ELF-1 (cell line): ENCODE measurements at places on chromosomes 3 and 15.
A peak's percentile ranks its signal among the peaks of the same experiment; 100 is the strongest.

DNA sequence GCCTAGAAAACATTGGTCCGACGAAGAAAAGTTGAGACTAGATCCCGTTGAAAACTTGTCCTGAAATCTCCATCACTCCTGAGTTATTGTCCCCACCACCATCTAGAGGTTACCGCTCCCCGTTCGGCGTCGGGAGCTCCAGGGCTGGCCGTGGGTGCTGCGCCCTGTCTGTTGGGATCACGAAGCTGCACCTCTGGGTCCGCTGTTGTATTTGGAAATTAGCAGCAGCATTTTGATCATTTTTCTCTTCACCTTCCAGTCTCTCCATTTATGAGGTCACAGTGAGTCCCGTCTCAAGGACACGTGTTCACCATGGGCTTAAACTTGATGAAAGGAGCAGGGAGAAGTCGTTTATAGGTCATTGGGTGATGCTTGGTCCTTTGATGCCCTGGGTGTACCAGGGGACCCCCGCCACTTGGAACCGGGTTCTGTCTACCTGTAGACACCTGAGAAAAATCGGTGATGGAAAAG, 565 bp downstream of the MANF start:
- DNase-seq, result peak; percentile 11

- DNase-seq, result peak; percentile 58
Observed at GRCh38 chr3:53890726-53891475, 758 bp downstream of the SELENOK start.

- DNase-seq, result no peak
Observed at GRCh38 chr3:62732183-62732904, 142.9 kb downstream of the CADPS start.

- no peak for DNase-seq
Observed at GRCh38 chr3:163474766-163475165, 1603.5 kb downstream of the SI start.

DNA sequence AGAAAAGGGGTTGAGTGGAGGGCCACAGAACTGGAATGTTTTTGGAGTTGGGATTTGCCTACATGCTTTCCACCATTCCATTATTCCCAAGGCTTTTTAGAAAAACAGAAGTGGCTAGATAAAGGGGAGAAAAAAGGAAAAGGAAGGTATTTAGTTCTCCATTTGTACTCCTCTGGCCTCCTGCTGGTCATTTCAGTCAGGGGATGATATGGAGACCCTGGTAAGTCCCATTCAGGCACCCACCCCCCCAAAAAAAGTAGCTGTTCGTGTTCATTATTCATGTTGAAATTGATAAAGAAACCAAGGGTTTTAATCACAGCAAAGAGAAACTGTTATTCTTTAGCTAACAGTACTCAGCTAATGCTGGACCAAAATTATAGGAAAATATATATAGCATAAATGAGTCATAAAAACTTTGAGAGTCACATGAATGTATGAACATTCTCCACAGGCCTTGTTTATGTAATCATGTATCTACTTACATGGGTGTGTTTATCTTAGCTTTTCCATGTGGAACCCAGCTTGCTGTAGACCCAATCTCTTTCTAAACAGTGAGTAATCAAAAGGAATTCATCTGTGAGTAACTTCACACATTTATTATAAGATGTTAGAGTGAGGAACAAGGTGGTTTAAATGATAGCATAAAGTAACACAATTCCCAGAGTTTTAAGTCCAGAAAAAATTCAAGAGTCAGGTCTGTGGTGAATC, 167.2 kb downstream of the KCNMB2 start:
- no peak for DNase-seq

DNA sequence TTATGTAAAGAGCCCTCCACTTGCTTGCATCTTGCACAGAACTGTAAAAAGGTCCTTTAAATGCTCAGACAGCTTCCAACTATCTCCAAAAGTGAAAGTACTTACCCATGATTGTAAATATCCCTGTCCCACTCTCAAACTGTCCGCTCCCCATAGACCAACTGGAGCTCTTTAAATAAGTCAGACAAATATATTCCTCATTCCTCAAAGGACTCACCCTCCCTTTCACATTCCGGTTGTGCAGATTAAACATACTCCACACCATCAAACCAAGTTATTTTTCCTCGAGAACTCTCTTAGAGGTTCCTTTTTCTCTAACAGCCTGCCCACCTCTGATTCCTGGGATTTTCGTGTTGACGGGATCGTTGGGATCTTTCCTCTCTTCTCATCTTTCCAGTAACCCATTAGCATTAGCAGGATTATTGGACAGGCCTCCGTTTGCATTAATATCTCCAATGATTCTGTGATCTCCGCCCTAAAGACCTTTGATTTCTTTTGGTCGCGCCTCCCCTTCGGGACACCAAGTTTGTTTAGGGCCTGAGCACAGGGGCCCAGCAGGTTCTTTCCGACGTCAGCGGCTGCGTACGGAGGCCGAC, 763 bp downstream of the GOLGB1 start:
- no peak for DNase-seq

GRCh38 chr3:149975919-149976318, 5.2 kb upstream of the PFN2 start:
- peak; percentile 32 for DNase-seq

GRCh38 chr3:37833302-37834186, 28.1 kb upstream of the CTDSPL start:
- DNase-seq, result no peak

DNA sequence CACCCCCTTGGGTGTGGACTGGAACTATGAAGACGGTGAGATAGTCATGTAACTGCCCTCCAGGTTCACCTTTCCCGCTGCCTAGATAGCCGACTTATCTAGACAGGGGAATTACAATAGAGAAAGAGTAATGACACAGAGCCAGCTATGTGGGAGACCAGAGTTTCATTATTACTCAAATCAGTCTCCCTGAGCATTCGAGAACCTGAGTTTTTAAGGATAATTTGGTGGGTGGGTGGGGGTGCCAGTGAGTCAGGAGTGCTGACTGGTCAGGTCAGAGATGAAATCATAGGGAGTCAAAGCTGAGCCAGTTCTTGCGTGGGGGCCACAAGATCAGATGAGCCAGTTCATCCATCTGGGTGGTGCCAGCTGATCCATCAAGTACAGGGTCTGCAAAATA, 19.7 kb upstream of the DNAJC19 start:
- DNase-seq, result no peak

- no peak for DNase-seq
Observed at GRCh38 chr3:178131801-178132200, 404.4 kb upstream of the KCNMB2 start.

DNA sequence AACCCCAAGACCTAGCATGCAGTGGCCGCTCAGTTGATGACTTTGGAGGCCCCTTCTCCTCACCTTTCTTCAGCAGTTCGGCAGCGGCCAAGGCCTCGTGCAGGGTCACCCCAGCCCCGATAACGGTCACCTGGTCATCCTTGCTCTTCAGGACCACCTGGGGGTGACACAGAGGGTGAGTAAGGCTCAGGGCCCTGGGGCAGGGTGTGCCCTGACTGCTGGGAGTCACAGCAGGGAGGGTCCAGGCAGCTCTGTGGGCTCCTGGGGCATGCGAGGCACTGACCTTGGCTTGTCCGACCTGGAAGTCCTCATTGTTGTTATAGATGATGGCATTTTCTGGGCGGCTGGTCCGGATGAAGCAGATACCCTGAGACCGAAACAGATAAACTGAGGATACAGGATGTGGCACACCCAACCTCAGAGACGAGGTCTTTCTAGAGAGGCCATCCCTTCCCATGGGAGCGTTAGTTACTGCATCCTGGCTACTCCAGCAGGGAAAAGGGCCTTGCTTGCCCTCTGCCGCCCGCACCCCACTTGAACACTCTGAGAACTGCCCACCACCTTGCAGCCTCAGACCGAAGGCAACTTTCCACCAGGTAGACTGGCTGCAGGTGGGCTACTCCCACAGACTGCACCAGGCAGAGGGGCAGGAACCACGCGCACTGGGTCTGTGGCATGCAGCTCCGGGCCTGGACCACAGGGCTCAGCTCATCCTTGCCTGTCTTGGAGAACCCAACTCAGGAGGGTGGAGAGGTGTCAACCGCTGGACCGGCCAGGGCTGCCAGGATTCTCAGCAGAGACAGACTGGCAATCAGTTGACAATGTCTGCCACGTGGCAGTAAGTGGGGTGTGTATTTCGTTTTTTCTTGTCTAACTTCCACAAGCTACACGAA, 27.6 kb downstream of the TKT start:
- peak; percentile 1 for DNase-seq

DNA sequence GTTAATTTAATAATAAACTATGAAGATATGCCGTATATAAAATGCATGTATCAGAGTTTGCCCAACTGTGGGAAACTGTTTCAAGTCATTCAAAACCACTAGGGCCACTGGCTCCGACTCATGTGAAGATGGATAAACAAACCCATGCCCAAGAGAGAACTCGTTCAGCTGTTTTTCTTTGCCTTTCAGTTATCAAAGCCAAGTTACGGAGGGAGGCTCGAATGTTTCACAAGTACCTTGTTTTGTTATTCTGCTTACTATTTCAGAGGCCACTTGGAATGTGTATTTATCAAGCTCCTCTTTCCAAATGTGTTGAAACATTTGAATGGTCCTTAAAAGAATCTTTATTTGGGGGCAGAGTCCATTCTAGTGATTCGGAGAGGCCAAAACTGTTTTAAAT, 82.1 kb downstream of the DUT start:
- DNase-seq, result no peak

- no peak for DNase-seq
Observed at GRCh38 chr3:37221407-37221806, 47.0 kb upstream of the LRRFIP2 start.
